ENCODE measurements at places on chromosomes 12 and 14. TPM values are rescaled to one million over a fixed set of nuclear protein-coding genes. Genes with fewer than 3 reads are reported as not detected.

The CMTM5 gene
- total RNA-seq, result not detected

The RAD51B gene
- total RNA-seq, result 8.5 TPM

The TCL1B gene
- not detected for total RNA-seq

The SERPINA1 gene
- total RNA-seq, result 1.4 TPM

The DNAI7 gene
- total RNA-seq, result not detected

The PTGDR gene
- total RNA-seq, result not detected

The PLEKHA5 gene
- total RNA-seq, result 19.7 TPM

The INHBC gene
- total RNA-seq, result 0.13 TPM

The TM7SF3 gene
- total RNA-seq, result 144 TPM

The TAS2R50 gene
- 0.13 TPM for total RNA-seq

The ACSS3 gene
- not detected for total RNA-seq

The CDKN3 gene
- 122 TPM for total RNA-seq

The LYZ gene
- total RNA-seq, result not detected

The SDSL gene
- total RNA-seq, result 3.9 TPM

The KRT5 gene
- total RNA-seq, result not detected

The OVCH1 gene
- total RNA-seq, result not detected

The FAM90A1 gene
- not detected for total RNA-seq

The DAO gene
- not detected for total RNA-seq

The CLEC2B gene
- 0.60 TPM for total RNA-seq

The GDF3 gene
- not detected for total RNA-seq

The TAS2R7 gene
- not detected for total RNA-seq

The PMCH gene
- not detected for total RNA-seq

The KRT78 gene
- total RNA-seq, result 0.13 TPM

The REP15 gene
- total RNA-seq, result 3.5 TPM

The RFC5 gene
- 65.7 TPM for total RNA-seq

The KRT3 gene
- 0.13 TPM for total RNA-seq

The VRTN gene
- total RNA-seq, result not detected

The CLEC2D gene
- 1.0 TPM for total RNA-seq

The AMDHD1 gene
- 0.43 TPM for total RNA-seq

The CPM gene
- not detected for total RNA-seq

The RND1 gene
- total RNA-seq, result 0.07 TPM

The A2M gene
- not detected for total RNA-seq

The ABCC9 gene
- total RNA-seq, result 0.47 TPM

The HOXC6 gene
- 2.0 TPM for total RNA-seq

The OR6C2 gene
- not detected for total RNA-seq

The CELA1 gene
- total RNA-seq, result not detected

The SLC6A13 gene
- 0.20 TPM for total RNA-seq

The PAX9 gene
- 2.2 TPM for total RNA-seq

The TSHR gene
- not detected for total RNA-seq

The DIO2 gene
- total RNA-seq, result 0.90 TPM

The TMEM117 gene
- 12.7 TPM for total RNA-seq

The C12orf54 gene
- total RNA-seq, result not detected

The LTA4H gene
- 74.6 TPM for total RNA-seq

The RD3L gene
- total RNA-seq, result not detected

The SLC2A3 gene
- total RNA-seq, result 12.0 TPM

The ACRBP gene
- total RNA-seq, result not detected

The GLT8D2 gene
- 4.7 TPM for total RNA-seq

The FGF23 gene
- not detected for total RNA-seq

The PTPRO gene
- total RNA-seq, result 0.07 TPM
